Stimulated activated CD8-positive, alpha-beta memory T cell treated with anti-CD3 and anti-CD28 coated beads, Interleukin-7, amount 100 ng/mL, for 48 hours (primary cell): ENCODE measurements at places on chromosomes 4 and X.

DNA sequence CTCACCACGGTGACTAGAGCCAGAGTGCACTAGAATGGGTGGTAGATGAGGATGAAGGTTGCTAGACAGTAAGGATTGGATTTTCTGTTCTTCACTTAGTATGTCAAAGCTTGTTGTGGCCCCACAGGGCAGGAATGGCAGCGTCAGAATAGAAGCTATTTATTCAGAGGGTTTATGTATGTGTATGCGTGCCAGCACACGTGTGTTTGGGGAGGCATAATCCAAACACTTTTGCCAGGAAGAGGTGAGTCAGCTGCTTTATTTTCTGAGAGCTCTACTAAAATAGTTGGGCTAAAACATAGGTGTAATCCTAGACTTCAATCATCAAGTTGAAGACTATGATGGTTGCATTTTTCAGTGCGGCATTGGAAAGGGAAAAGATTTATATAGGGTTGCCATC lies 1.2 kb upstream of the MAGEE2 start:
- DNase-seq = no peak

GRCh38 chr4:154425514-154425913 lies 66.1 kb downstream of the DCHS2 start:
- no peak for DNase-seq

DNA sequence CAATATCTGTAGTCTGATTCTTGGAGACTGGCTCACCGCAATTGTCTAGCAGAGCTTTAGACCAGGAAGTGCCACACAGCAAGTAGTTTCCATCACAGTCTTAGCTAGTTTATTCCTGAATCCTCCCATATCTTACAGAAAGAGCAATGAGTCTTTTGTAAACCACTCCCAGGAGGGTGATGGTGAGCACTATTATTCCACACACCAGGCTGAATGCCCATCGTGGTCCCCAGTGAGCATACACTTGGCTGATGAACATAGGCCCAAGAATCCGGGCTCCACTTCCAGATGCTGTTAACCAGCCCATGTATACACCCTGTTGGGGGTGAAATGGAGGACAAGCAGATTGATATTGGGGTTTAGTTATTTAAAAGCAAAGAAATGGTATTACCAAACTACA lies 39.8 kb downstream of the PLK4 start:
- no peak for DNase-seq

DNA sequence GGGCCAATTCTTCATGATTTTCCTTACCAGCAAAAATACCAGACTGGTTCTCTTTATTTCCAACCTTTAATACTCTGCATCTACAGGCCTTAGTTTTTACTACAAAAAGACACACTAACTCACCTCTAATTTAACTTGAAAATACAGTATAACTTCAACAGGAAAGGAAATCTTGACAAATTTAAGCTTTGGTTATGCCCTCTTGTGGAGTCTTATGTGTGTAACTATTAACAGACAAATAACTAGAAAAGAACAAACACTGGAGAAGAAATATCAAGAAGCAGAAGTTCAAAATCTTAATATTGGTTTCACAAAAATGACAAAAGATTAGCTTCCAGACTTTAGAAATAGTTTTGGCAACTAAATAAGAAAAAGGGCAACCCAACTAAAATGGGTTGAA lies 33.0 kb downstream of the PPA2 start:
- DNase-seq = no peak

- no peak for DNase-seq
These were observed 90.8 kb upstream of the OTUD4 start for GRCh38 chr4:145271194-145271593.

- DNase-seq = no peak
These were observed 43.7 kb downstream of the FAT4 start for GRCh38 chr4:125358453-125358852.

DNA sequence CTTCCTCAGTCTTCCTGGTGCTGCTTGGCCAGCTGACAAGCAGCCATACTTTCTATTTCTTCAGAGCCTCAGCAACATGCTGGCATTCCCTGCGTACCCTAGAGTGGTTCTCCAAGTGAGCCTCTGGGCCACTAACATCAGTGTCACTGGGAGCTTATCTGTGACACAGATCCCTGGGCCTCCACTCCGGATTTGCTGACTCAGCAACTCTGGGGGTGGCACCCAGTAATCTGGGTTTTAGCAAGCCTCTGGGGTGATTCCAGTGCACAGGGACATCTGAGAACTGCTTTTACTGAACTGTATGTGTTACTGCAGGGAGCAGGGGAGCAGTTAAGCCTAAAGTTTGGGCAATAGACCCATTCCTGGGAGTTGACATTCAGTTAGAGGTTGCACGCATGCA lies 28.2 kb upstream of the HMGB3 start:
- no peak for DNase-seq

GRCh38 chr4:24764345-24764744 lies 31.0 kb upstream of the SOD3 start:
- no peak for DNase-seq

DNA sequence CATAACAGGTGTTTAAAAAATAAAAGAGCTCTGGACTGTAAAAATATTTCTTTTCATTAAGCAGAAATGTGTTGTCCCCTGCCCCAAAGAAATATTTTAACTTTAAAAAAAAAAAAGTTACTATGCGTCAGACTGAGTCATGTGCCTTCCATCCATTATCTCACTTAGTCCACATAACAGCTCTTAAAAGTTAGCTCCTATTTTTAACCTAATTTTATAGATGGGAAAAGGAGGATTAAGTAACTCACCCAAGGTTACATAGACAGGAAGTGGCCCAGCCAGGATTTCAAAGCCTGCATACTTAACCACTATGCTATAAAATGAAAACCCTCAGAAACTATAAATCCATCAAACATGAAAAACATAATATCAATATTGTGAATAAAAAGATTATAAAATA lies 97.7 kb downstream of the MANBA start:
- DNase-seq = no peak

DNA sequence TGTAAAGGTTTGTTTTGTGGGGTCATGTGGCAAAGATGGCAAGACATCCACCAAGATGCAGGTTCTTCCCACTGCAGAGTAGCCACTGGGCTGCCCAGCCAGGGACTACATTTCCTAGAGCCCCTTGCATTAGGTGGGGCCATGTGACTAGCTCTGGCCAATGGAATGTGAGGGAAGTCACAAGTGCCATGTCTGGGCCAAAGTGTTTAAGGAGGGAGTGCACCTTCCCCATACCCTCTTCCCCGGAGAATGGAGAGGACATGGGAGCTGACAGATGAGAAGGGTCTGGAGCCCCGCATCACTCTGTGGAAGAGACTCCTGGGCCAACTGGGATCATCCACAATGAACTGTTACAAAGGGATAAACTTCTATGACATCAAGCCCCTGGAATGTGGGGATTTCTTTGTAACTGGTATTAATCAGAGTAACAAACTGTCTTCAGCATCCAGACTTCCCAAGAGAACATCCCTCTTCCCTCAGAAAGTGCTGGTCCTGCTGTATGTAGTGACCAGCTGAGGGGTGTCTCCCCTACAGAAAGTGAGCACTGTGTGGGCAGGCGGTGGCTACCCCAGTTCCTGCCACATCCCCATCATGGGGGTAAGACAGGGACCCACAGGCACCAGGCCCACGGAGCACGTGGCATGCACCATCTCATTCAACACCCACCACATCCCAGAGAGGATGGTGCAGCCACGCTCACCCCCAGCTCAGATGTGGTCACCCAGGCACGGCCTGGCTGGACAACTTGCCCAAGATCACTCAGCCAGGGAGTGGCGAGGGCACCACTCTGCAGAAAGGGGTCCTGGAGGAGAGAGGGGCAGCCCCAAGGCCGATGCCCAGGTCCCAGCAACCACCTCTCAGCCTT lies 10.9 kb downstream of the PPP2R2C start:
- DNase-seq = no peak

DNA sequence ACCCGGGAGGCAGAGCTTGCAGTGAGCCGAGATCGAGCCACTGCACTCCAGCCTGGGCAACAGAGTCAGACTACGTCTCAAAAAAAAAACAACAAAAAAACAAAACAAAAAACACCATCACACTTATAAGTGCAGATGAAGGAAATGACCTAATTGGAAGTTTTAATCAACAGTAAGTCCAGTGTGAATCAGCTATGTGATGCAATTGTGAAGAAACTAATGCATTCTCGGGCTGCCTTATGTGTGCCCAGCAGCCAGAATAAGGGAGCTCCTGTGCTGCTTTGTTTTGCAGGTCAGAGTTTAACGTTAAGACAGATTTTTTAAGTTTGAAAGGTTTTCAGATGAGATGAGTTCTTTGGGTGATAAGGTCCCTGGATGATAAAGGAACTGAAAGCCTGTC lies 10.8 kb downstream of the DAPP1 start:
- DNase-seq = no peak

DNA sequence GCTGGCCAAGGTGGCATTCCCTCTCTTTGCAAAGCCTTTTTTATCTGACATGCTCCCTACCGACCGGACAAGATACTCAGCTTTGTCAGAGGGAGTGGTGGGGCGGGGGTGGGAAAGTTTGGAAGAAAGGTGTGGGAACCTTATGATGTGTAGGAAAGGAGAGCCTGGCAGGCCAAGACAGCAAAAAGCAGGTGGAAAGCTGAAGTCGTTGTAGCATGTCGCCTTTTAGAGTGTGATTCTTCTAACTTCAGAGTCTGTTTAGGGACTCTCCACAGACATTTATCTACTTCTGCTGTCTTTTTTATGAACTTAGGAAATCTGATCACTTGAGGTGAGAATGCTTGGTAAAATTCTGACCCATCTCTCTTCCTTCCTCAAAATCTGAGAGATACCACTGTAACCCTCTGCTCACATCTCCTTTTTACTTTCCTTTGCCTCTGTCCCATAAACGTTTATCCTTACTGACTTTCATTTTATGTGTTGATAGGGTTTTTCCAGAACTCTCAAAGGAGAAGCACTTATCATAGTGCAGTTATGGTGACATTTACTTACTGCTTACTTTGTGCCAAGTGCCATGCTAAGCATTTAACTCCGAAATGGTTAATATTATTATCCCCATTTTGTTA lies 8.2 kb upstream of the RUFY3 start:
- DNase-seq = no peak
